Central memory CD8-positive, alpha-beta T cell (primary cell): ENCODE measurements at places on chromosomes 7 and 10.

- no peak overlapping the region for H3K4me3 ChIP-seq
- no peaks in the 10 kb centered on the region for H3K27me3 ChIP-seq
- peaks cover 20% of the 10 kb centered on the region for H3K36me3 ChIP-seq
- H3K27ac ChIP-seq = no peak overlapping the region
These were observed 17.6 kb upstream of the PHYH start for GRCh38 chr10:13317474-13317873.

GRCh38 chr10:47165711-47166404 lies 134.1 kb upstream of the GDF10 start:
- H3K4me3 ChIP-seq = peak overlapping the region; percentile 65
- no peak for DNase-seq
- H3K36me3 ChIP-seq = no peaks in the 10 kb centered on the region
- H3K4me1 ChIP-seq = peaks cover 13% of the 10 kb centered on the region
- no peaks in the 10 kb centered on the region for H3K27me3 ChIP-seq

- no peaks in the 10 kb centered on the region for H3K36me3 ChIP-seq
- no peaks in the 10 kb centered on the region for H3K4me1 ChIP-seq
- no peak overlapping the region for H3K27ac ChIP-seq
- no peaks in the 10 kb centered on the region for H3K27me3 ChIP-seq
- H3K4me3 ChIP-seq = no peak overlapping the region
These were observed 134.5 kb downstream of the PPP1R3A start for GRCh38 chr7:113784316-113784715.

GRCh38 chr7:127239814-127240213 lies 12.9 kb downstream of the GRM8 start:
- no peak overlapping the region for H3K27ac ChIP-seq
- H3K4me3 ChIP-seq = no peak overlapping the region
- peaks cover 89% of the 10 kb centered on the region for H3K27me3 ChIP-seq
- peaks cover 2% of the 10 kb centered on the region for H3K36me3 ChIP-seq
